Caco-2 (cell line): ENCODE measurements at places on chromosomes 16 and 17. TPM values are rescaled to one million over a fixed set of nuclear protein-coding genes. Genes with fewer than 3 reads are reported as not detected.

GRCh38 chr16:2717383-2718263, 2.4 kb downstream of the PRSS27 start:
- no peak overlapping the region for H3K27ac ChIP-seq
- no peak overlapping the region for H3K4me3 ChIP-seq
- H3K36me3 ChIP-seq: no peaks in the 10 kb centered on the region

DNA sequence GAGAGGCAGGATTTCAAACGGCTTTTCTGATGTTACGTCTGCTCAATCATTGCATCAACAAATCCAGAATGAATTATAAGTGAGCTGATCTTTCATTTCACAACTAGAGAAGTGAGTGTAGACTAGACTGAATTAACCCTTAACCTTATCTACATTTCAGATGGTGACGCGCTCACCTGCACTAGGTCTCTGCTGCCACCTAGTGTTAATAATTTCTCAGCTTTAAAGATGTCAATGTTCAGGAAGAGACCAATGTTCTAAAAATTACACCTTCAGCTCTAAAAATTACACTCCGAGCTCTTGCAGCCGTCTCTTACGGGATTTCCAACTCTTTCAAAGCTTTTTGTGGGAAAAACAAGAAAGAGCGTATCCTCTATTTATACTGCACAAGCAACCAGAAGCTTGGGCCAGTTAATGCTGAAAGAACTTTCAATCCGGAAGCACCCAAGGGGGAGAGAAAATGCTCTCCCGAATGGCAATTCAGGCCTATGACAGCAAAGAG, 88.2 kb upstream of the FA2H start:
- no peak overlapping the region for H3K27ac ChIP-seq
- DNase-seq: peak; percentile 78
- no peaks in the 10 kb centered on the region for H3K27me3 ChIP-seq
- no peak overlapping the region for H3K4me3 ChIP-seq
- no peaks in the 10 kb centered on the region for H3K4me1 ChIP-seq
- H3K36me3 ChIP-seq: no peaks in the 10 kb centered on the region; the same call in 1 of the 2 replicates

- no peak for DNase-seq
- H3K4me3 ChIP-seq: no peak overlapping the region
- no peaks in the 10 kb centered on the region for H3K36me3 ChIP-seq
- no peaks in the 10 kb centered on the region for H3K27me3 ChIP-seq
- H3K27ac ChIP-seq: no peak overlapping the region
- H3K4me1 ChIP-seq: peaks cover 7% of the 10 kb centered on the region; the same call in 1 of the 2 replicates
Measured at GRCh38 chr16:31390504-31391041, 2.6 kb upstream of the ITGAD start.

GRCh38 chr17:42392692-42393415, 4.6 kb upstream of the STAT3 start:
- no peak overlapping the region for H3K4me3 ChIP-seq
- H3K27me3 ChIP-seq: no peaks in the 10 kb centered on the region
- H3K27ac ChIP-seq: no peak overlapping the region
- no peaks in the 10 kb centered on the region for H3K36me3 ChIP-seq

DNA sequence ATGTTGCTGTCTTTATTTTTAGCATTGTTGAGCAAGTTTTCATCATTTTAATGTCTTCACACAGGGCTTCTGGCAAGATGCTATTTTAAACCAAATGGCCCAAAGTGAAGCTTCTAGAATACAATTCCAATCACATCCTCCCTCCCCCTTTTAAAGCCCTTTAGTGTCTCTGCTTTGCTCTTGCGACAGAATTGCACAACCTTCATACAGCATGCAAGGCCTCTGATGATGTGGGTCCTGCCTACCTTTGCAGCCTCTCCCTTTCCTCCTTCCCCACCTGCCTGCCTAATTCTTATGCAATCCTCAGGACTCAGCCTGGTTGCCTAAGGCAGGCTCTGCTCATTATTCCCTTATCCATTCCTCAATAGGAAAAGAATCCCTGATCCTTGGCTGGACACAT, 381.7 kb downstream of the SLC39A11 start:
- H3K36me3 ChIP-seq: no peaks in the 10 kb centered on the region
- H3K4me3 ChIP-seq: no peak overlapping the region
- H3K27me3 ChIP-seq: no peaks in the 10 kb centered on the region
- no peak for DNase-seq
- peaks cover 10% of the 10 kb centered on the region for H3K4me1 ChIP-seq
- H3K27ac ChIP-seq: no peak overlapping the region

- H3K4me1 ChIP-seq: peaks cover 27% of the 10 kb centered on the region
Measured at GRCh38 chr17:50847566-50847965, 12.2 kb downstream of the WFIKKN2 start.

GRCh38 chr17:45718791-45719190, 65.3 kb upstream of the CRHR1 start:
- DNase-seq: no peak
- H3K27me3 ChIP-seq: no peaks in the 10 kb centered on the region
- H3K4me3 ChIP-seq: no peak overlapping the region
- 0 out of 2 replicates have a peak, but pooled peaks cover 4% of the 10 kb centered on the region for H3K4me1 ChIP-seq
- no peak overlapping the region for H3K27ac ChIP-seq

- DNase-seq: no peak
- H3K27ac ChIP-seq: no peak overlapping the region
Measured at GRCh38 chr16:77986011-77986740, 36.2 kb upstream of the CLEC3A start.

- no peaks in the 10 kb centered on the region for H3K4me1 ChIP-seq
- no peaks in the 10 kb centered on the region for H3K36me3 ChIP-seq
- H3K27ac ChIP-seq: no peak overlapping the region
Measured at GRCh38 chr17:65417406-65418221, 143.8 kb downstream of the AXIN2 start.

DNA sequence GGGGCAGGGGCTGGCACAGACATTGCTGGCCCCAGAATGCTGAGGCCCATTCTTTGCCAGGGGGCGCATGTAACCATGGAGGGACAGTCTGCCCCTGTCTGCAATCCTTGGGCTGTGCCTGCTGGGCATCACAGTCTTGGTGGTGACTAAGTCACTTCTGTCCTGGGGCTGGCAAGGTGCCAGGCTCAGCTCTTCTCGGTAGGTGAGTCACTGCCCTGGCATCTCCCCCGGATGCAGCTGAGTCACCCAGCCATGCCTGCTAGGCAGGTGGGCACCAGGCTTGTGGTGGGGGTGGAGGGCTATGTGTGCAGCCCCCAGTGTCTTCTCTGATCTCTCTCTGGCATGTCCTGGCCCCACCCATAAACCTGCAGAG, 5.6 kb downstream of the RARA start:
- H3K27ac ChIP-seq: no peak overlapping the region
- peaks cover 23% of the 10 kb centered on the region for H3K4me1 ChIP-seq
- H3K36me3 ChIP-seq: no peaks in the 10 kb centered on the region
- no peak overlapping the region for H3K4me3 ChIP-seq
- H3K27me3 ChIP-seq: no peaks in the 10 kb centered on the region

DNA sequence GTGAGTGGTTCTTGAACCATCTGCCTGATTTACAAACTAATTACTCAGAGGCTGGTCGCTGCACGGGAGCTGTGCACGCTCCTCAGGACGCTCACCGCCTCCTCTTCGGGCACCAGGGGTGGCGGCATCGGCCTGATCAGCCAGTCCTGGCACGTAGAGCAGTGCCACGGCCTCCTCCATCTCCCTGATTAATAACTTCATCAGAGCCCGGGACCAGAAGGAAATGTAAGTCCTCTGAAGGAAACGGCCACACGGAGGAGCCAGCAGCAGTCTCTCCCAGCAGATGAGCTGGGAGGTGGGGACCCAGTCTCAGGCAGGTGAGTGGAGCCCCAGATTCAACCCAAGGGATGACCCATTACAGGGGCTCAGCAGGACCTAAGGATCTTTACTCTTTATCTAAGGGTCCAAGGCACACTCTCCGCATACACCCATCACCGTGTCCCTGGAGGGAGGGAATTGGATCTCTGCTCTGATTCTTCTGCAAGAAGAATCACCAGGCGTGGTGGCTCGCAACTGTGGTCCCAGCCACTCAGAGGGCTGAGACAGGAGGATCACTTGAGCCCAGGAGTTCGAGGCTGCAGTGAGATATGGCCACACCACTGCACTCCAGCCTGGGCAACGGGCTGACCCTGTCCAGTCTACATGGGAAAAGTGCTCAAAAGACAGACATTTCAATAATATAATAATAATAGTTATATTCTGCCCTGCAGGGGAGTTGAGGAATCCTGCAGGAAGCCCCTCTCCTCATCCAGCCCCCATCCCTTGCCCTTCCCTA, 366.5 kb downstream of the SEC14L1 start:
- no peak overlapping the region for H3K4me3 ChIP-seq
- no peaks in the 10 kb centered on the region for H3K4me1 ChIP-seq
- no peak for DNase-seq

- no peaks in the 10 kb centered on the region for H3K27me3 ChIP-seq
- no peaks in the 10 kb centered on the region for H3K36me3 ChIP-seq
- H3K27ac ChIP-seq: no peak overlapping the region
- no peak for DNase-seq
- H3K4me3 ChIP-seq: no peak overlapping the region
Measured at GRCh38 chr17:35895636-35896587, 15.8 kb upstream of the CCL5 start.

DNA sequence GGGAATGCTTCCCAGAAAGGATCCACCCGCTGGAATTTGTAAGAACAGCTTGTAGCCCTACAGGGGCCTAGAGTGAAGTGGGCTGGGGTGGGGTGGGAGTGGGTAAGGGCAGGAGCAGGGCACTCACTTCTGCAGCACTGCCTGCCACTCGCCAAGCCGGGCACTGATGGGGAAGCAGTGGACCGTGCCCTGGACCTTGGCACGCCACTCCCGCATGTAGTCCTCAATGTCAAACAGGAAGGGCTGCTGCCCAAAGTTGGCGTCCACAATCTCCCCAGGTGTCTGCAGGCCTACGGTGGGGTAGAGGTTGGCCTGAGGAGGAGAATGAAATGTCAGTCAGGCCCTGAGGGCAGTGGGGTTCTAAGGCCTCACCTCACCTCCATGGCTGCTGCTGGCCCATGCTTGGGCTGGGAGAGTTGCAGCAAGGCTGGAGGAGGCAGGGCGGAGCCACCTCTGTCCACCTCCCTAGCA, 15.7 kb upstream of the GFOD2 start:
- H3K27ac ChIP-seq: no peak overlapping the region
- no peaks in the 10 kb centered on the region for H3K4me1 ChIP-seq
- H3K4me3 ChIP-seq: no peak overlapping the region
- DNase-seq: no peak
- H3K36me3 ChIP-seq: peaks cover 1% of the 10 kb centered on the region
- no peaks in the 10 kb centered on the region for H3K27me3 ChIP-seq

- no peak for DNase-seq
- H3K27ac ChIP-seq: no peak overlapping the region
Measured at GRCh38 chr17:66032082-66032712, 159.7 kb downstream of the CEP112 start.

DNA sequence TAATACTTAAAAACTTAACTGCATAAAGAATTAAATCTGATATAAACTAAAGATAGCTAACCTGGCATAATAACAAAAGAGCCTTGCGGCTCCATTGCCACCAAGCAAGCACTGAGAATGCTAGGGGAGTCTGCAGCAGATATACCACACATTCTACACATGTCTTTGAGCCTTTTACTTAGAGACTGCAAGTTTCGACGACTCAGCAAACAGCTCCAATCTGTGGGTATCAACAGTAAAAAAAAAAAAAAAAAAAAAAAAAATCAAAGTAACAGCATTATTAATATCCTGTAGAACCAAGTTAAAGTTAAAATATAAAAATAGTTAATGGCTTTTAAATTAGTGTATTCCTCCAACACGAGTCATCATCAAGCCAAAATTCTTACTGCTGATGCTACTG, 27.8 kb upstream of the INTS2 start:
- no peak for DNase-seq
- no peak overlapping the region for H3K4me3 ChIP-seq
- no peaks in the 10 kb centered on the region for H3K27me3 ChIP-seq
- no peaks in the 10 kb centered on the region for H3K4me1 ChIP-seq
- no peak overlapping the region for H3K27ac ChIP-seq

DNA sequence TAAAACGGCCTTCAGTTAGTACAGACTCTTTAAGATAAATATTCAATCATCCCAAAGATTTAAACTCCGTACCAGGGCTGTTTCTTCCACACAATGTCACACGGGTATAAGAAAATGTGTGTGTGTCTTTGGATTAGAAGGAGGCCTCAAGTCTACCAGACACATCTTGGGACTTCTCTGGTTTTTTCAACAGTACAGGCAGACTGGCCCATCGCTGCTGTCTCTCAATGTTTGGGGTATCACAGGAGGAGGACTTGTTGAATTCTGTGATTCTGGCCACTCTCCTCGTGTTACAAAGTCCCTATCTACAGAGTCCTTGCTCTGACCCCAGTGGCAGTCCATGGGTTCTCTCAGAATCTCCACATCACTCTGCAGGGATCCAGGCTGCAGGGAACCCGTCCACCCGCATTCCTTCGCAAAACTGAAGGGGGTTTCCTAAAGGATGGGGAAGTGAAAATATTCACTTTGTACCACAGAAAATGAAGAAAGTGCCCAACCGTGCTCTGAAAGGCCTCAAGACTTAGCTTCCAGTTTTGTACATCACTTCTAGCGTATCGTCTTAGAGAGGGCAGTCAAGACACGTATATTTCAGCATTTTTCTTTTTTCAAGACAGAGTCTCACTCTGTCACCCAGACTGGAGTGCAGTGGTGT, 373.2 kb downstream of the NPIPA8 start:
- no peak overlapping the region for H3K27ac ChIP-seq
- no peak for DNase-seq
- H3K4me3 ChIP-seq: no peak overlapping the region

GRCh38 chr16:27907457-27907972, 156.0 kb downstream of the GSG1L start:
- H3K27ac ChIP-seq: no peak overlapping the region
- H3K4me3 ChIP-seq: no peak overlapping the region
- no peaks in the 10 kb centered on the region for H3K4me1 ChIP-seq
- DNase-seq: no peak
- no peaks in the 10 kb centered on the region for H3K36me3 ChIP-seq

- H3K27ac ChIP-seq: no peak overlapping the region
- H3K27me3 ChIP-seq: no peaks in the 10 kb centered on the region
- peak; percentile 34 for DNase-seq
- no peaks in the 10 kb centered on the region for H3K4me1 ChIP-seq
Measured at GRCh38 chr17:31533546-31534155, 142.2 kb downstream of the RAB11FIP4 start.

DNA sequence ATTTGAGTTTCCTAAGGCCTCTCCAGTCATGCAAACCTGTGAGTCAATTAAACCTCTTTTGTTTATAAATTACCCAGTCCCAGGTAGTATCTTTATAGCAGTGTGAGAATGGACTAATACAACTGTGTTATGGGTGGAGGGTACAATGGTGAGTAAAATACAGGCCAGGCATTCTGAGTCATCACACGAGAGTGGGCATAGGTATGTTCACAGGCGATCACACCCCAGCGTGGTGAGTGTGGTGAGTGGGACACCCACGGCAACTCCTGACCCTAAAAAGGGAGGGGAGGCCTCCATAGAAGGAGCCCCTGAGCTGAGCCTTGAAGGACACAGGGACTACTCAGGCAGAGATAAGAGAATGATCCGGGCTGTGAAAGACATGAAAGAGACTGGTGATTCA, 22.6 kb upstream of the MAPT start:
- no peak overlapping the region for H3K4me3 ChIP-seq
- no peak overlapping the region for H3K27ac ChIP-seq
- H3K27me3 ChIP-seq: no peaks in the 10 kb centered on the region
- no peaks in the 10 kb centered on the region for H3K4me1 ChIP-seq
- no peak for DNase-seq
- H3K36me3 ChIP-seq: no peaks in the 10 kb centered on the region

Gene RAMP2
- 21.4 and 24.3 TPM in 2 replicates for total RNA-seq

Gene KRT25
- total RNA-seq: not detected in 2 replicates

Gene SPATA32
- total RNA-seq: not detected in 2 replicates

Gene DNAAF8
- 0.54 TPM in 1 of 2 replicates, not detected in the other for total RNA-seq

Gene AIPL1
- total RNA-seq: not detected in 2 replicates

Gene NPIPB13
- 6.7 and 7.8 TPM in 2 replicates for total RNA-seq

Gene TEFM
- total RNA-seq: 16.8 and 18.7 TPM in 2 replicates

Gene C16orf90
- not detected in 2 replicates for total RNA-seq

Gene MEIOC
- not detected in 2 replicates for total RNA-seq

Gene HMOX2
- total RNA-seq: 35.7 and 36.7 TPM in 2 replicates

Gene MYCBPAP
- total RNA-seq: 1.3 and 2.7 TPM in 2 replicates

Gene C17orf107
- 0.86 and 1.0 TPM in 2 replicates for total RNA-seq
